ENCODE measurements at places on chromosomes 7 and 10.
A peak's percentile ranks its signal among the peaks of the same experiment; 100 is the strongest.

GRCh38 chr10:44470784-44471183, 85.9 kb upstream of the CXCL12 start:
- no peak for DNase-seq

DNA sequence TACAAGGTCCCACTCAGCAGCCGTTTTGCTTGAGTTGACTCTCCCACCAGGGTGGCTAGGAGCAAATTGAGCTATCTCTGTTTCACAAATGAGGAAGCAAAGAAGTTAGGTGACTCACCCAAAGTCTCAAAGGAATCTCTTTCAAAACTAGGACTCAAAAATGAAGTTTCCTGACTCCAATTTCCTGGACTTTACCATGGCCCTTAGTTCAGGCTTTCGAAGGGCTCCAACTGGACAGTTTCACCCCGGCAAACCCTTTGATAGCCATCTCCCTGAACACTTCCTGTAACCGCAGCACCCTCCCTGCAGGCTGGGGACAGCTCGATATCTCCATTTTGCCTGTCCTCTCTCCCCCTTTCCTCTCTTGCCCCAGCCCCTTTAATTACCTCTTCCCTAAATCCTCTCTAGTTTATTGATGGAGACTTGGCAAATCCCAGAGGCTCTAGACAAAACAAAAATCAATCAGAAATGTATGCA, 4.7 kb upstream of the AFAP1L2 start:
- no peak for DNase-seq

- DNase-seq = no peak
Observed at GRCh38 chr7:117854186-117854585, 19.1 kb downstream of the CTTNBP2 start.

GRCh38 chr7:32905175-32905662, 13.7 kb upstream of the KBTBD2 start:
- peak; percentile 55 for DNase-seq

DNA sequence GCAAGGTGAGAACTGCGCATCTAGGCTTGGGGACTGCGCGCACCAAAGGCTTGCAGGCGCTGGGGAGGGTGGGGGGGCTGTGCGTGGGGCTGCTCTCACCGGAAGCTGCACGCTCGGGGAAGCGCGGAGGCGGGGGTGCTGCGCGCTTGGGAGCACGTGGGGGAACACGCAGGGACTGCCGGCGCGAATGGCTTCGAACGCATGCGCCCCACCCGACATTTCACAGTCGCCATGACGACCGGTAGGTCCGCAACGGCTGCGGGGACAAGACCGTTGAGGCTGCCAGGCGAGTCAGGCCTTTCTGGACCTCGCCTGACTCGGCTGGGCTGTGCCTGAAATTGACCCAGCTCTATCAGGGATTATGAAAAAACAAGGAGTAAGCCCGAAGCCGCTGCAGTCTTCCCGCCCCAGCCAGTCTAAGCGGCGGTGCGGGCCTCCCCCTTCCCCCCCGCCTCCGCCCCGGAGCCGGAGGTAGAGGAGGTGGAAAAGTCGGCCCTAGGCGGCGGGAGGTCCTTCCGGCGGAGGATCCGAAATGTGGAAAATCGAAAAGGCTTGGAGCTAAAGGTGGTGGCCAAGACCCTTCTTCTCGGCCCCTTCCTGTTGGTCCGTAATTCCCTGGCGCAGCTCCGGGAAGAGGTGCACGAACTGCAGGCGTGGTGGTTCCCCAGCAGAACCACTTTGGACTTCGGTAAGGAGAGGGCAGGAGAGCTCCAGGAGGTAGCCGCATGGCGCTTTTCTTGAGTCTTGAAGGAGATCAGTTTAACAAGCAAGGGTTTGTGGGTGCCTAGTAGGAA, 34.9 kb upstream of the STEAP1 start:
- peak; percentile 3 for DNase-seq

- DNase-seq = peak; percentile 67
Observed at GRCh38 chr7:151736403-151736909, 140.5 kb downstream of the PRKAG2 start.

DNA sequence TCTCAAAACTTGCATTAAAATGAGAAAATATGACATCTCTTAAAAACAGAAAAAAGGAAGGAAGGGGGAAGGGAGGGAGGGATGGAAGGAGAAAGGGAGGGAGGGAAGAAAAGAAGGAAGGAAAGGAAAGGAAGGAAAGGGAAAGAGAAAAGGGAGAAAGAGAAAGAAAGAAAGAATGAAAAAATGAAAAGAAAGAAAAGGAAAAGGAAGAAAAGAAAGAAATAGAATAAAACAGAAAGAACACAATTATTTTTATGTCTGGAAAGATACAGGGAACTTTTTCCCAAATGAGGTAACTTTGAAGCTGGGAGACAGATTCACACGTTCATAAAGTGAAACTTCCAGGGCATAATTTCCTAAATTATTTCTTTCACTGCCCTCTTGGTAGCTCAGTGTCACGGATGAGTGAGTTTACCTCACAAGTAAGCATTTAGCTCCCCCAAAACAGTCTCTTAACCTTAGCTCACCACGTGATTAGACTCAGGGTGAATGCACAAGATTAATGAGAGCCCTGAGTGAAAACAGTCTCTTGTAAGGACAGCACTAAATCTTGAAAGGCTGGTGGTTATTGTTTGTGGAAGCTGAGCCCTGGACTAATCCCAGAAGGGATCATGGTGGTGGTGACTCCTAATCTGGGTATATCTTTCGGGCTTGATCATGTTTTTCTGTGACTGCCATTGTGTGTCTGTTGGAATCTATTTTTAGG, 74.1 kb upstream of the HDAC9 start:
- DNase-seq = no peak

DNA sequence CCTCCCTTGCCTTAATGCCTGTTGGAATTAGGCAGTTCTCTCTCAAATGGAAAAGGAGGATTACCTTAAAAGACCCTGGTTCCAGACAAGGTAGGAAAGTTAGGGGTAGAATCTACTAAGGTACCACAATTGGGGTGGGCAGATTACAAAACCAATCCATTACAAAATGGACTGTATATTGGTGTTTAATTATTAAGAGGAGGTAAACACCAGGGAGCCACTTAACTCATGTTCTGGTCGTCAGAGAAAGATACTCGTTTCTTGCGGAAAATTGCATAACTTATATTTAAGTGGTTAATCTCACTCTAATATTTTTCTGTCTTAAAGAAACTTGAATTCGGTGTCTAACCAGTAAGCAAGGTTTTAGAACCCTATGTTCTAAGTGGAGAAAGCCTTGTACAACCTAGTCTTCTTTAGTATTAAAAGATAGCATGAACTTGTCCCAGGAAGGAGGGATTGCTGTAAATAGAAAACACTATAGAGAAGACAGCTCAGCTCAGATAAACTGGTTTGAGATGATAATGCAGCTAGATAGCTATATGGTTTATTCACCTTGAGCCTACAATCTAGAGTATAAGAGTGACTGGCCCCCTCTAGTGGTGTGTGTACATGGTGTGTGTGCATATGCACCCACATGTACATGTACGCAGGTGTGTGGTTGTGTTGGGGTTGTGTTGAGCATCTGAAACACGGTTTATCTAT, 58.0 kb upstream of the STRIP2 start:
- DNase-seq = no peak

DNA sequence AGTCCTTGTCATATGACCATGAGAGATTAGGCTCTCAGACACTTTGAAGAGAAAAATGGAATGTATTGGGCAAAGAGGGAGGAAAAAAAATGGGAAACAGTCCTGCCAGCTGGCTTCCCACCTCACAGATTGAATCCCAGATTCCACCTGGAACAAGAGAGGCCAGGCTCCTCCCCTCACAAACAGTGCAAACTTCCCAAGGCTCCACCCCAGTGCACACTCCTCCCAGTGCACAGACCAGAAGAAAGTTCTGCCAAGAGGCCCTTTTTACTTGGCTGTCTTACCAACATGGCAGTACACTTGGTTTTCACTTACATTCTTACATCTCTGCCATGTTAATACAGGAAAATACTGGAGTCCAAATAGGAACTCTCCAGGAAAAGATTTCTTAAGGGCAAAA, 202.3 kb downstream of the AHR start:
- no peak for DNase-seq

All from GOT3 (cell line).